ENCODE measurements at places on chromosomes 4 and X. TPM values are rescaled to one million over a fixed set of nuclear protein-coding genes. Genes with fewer than 3 reads are reported as not detected.

DNA sequence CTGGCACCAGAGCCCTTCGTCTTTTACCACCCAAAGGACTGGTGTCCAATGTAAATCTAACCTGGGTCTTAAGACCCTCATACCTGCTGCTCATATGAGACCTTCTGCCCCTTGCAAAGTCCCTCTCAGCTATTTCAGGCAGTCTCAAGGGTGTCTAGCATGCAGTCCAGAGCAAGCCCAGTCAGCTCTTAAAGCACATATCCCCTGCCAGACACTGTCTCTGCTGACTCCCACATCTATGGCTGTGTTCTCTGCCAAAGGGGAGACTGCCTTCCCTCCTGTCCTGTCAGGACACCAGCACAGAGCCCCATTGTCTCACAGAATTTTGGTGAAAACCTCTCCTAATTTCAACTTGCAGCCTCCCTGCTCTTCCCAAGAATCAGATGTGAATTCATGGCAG, 118.5 kb downstream of the PARM1 start:
- no peak overlapping the region for H3K4me3 ChIP-seq
- no peaks in the 10 kb centered on the region for H3K27me3 ChIP-seq
- H3K4me1 ChIP-seq = no peaks in the 10 kb centered on the region
- no peak overlapping the region for H3K27ac ChIP-seq

GRCh38 chrX:20042221-20042620, 51.4 kb upstream of the BCLAF3 start:
- H3K27ac ChIP-seq = no peak overlapping the region
- no peaks in the 10 kb centered on the region for H3K27me3 ChIP-seq
- H3K4me1 ChIP-seq = no peaks in the 10 kb centered on the region
- no peak overlapping the region for H3K4me3 ChIP-seq
- DNase-seq = no peak

DNA sequence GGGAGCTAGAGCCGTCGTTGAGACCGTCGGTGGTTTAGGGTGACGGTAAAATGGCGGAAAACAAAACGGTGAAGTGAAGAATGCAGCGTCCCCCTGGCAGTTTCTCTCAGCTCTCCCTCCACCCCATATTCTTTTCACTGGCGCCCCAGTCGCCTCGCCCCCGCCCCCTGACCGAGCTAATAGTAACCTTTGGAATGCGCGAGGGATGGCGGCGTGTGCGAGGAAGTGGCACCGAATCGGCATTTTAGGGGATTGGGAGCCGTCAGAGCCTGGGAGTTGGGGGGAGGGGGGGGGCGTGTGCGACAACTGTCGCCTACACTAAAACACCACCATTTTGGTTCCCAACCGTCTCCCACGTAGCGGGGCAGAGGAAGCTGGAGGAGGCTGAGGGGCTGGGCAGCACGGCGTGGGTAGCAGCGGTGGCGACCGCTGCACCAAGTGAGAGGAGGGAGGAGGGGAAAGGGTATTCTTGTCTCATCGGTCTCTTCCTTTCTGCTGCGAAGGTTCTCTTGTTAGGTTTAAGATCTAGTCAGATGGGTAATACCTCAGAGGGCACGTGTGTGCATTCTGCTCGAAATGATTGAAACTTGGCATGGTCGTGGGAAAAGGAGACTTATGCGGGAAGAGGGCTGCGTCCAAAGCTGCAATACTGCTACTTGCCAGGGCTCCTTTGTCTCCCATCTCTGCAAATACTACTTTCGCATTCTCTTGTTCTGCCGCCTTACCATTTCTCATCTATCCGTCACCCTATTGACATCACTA, 840 bp downstream of the ZNF711 start:
- H3K27me3 ChIP-seq = no peaks in the 10 kb centered on the region
- H3K4me3 ChIP-seq = peak overlapping the region; percentile 48
- H3K27ac ChIP-seq = peak overlapping the region; percentile 78
- H3K36me3 ChIP-seq = no peaks in the 10 kb centered on the region
- no peak for DNase-seq
- H3K4me1 ChIP-seq = no peaks in the 10 kb centered on the region

GRCh38 chr4:128068918-128069317, 7.8 kb downstream of the LARP1B start:
- no peaks in the 10 kb centered on the region for H3K4me1 ChIP-seq
- no peaks in the 10 kb centered on the region for H3K27me3 ChIP-seq
- no peak overlapping the region for H3K27ac ChIP-seq
- H3K4me3 ChIP-seq = no peak overlapping the region
- H3K36me3 ChIP-seq = no peaks in the 10 kb centered on the region

The CENPE gene
- 2.6 TPM for total RNA-seq

The ARSH gene
- total RNA-seq = not detected

DNA sequence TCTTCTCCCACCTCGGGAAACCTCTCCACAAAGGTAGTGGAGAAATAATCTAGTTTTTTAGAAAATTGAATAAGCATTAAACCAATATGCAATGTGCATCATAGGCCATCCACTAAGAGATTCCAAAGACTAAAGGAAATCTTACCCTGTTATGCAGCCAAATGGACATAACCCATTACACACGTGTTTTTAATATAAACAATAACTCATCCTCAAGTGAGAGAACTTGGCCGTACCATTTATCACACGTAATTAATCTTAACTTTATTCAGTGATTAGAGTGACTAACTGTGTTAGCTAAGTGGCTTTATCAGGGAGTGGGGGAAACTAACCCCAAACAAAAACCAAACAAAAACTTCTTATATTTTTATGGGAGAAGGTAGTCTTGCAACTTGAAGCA, 57.8 kb downstream of the AFM start:
- H3K4me3 ChIP-seq = no peak overlapping the region
- no peaks in the 10 kb centered on the region for H3K27me3 ChIP-seq
- no peaks in the 10 kb centered on the region for H3K36me3 ChIP-seq
- no peaks in the 10 kb centered on the region for H3K4me1 ChIP-seq
- H3K27ac ChIP-seq = no peak overlapping the region
- no peak for DNase-seq

DNA sequence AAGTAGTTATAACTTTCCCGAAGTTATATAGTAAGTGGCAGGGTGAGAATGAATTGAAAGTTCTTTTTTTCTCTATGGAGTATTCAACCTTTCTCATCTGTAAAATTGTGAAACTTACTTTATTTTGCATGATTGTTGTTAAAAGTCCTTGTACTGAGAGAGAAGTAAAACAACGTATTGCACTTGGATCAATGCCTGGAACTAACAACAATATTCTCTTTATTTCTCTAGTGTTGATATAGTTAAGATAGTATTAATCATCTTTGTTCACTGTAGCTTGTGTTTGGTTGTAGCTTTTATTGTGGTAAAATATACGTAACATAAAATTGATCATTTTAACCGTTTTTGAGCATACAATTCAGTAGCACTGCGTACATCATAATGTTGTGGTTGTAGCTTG, 48.7 kb downstream of the STIM2 start:
- DNase-seq = no peak
- H3K36me3 ChIP-seq = no peaks in the 10 kb centered on the region
- H3K27me3 ChIP-seq = no peaks in the 10 kb centered on the region
- no peak overlapping the region for H3K27ac ChIP-seq
- H3K4me1 ChIP-seq = no peaks in the 10 kb centered on the region

- H3K36me3 ChIP-seq = no peaks in the 10 kb centered on the region
- DNase-seq = no peak
- no peaks in the 10 kb centered on the region for H3K27me3 ChIP-seq
- H3K4me3 ChIP-seq = no peak overlapping the region
- no peak overlapping the region for H3K27ac ChIP-seq
Measured at GRCh38 chrX:139762400-139763183, 54.6 kb upstream of the MCF2 start.

GRCh38 chr4:41976775-41977516, 4.6 kb upstream of the DCAF4L1 start:
- DNase-seq = no peak
- no peak overlapping the region for H3K4me3 ChIP-seq
- no peaks in the 10 kb centered on the region for H3K27me3 ChIP-seq
- H3K4me1 ChIP-seq = no peaks in the 10 kb centered on the region
- H3K36me3 ChIP-seq = no peaks in the 10 kb centered on the region

The COL4A5 gene
- 75.1 TPM for total RNA-seq

DNA sequence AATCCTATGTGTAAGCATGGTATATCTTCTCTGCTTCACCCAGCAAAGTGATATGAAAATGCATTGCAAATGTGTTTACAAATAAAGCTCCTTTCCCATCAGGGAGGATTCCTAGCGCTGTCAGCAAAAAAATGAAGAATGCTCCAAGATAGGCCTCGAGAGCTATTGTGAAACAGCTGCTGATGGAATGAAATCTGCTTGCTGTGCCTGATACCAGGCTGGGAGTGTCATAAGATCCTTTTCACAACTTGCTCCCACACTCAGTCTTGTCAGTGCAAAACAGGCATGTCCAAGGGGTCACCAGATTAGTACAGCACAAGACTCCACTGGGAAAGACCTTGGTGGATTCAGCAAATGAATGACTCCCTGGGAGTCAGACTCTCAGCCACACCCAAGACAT, 34.1 kb downstream of the HNRNPH2 start:
- H3K27ac ChIP-seq = no peak overlapping the region
- no peaks in the 10 kb centered on the region for H3K4me1 ChIP-seq
- no peak for DNase-seq

The RBMXL3 gene
- total RNA-seq = not detected

DNA sequence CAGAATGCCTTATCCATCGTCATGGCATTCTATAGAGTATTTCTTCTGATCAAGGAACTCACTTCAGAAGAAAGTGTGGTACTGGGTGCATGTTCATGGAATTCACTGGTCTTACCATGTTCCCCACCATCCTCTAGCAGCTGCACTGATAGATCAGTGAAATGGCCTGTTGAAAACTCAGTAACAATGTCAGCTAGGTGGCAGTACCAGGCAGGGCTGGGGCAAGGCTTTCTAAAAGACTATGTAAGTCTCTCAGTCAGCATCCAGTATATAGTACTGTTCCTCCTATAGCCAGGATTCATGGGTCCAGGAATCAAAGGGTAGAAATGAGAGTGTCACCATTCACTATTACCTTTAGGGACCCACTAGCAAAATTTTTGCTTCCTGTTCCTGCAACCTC, 15.8 kb upstream of the LDB2 start:
- no peaks in the 10 kb centered on the region for H3K4me1 ChIP-seq
- no peak overlapping the region for H3K27ac ChIP-seq
- H3K36me3 ChIP-seq = no peaks in the 10 kb centered on the region

- H3K27me3 ChIP-seq = no peaks in the 10 kb centered on the region
- no peaks in the 10 kb centered on the region for H3K4me1 ChIP-seq
- H3K36me3 ChIP-seq = no peaks in the 10 kb centered on the region
Measured at GRCh38 chr4:114038762-114039387, 59.4 kb upstream of the ARSJ start.

DNA sequence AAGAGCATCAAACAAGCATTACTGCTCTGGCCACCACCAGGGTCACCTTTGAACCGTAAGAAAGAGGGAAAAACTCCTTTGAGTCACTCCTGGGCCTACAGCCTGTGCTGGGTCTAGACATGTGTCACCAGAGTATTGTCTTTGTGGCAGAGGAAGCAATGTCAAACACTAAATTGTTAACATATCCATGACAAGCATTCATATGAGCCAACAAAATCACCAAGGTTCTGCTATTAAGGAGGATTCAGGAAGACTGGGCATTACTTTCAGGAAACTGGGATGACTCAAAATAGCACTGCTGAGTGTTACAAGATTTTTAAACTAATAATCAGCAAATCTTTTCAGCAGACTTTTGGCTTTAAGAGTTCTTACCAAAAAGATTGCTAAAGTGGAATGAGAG, 28.1 kb downstream of the LGI2 start:
- H3K27me3 ChIP-seq = peaks cover 7% of the 10 kb centered on the region
- no peak overlapping the region for H3K4me3 ChIP-seq
- H3K36me3 ChIP-seq = no peaks in the 10 kb centered on the region
- no peak for DNase-seq

The OTC gene
- total RNA-seq = 0.33 TPM

DNA sequence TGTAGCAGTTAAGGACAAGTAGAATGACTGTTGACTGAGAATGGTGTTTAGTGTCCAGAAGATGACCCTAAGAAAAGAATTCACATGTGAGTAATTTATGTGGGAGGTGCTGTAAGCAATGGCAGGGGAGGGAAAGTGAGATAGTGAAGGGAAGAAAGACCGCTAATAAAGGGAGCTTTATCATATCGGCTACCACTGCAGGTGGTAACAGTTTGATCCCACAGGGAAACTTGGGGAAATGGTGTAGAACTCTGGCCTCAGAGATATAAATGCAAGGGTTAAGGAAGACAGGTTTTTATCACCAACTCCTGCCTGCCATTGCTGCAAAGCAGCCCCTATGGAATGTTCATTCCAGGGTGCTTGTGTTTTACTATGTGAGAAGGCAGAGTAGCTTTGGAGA, 489.6 kb downstream of the STPG2 start:
- no peaks in the 10 kb centered on the region for H3K36me3 ChIP-seq
- DNase-seq = no peak
- no peaks in the 10 kb centered on the region for H3K27me3 ChIP-seq

The SPANXB1 gene
- not detected for total RNA-seq

The NXF2B gene
- not detected for total RNA-seq

DNA sequence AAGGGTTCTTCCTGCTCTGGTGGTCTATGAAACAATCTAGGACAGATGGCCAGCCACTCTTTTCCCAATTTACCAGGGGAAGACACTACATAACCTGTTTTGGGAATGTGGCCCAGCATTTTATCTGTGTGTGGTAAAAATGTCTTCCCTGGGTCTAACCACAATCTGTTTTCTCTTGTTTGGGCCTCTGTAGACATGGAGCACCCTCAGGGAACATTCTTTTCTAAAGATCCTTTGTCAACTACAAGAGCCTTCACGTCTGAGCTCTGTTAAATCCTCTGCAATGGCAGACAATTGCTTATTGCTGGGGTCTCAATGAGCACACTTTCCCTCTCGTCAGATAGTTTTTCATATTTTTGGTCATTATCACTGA, 35.5 kb downstream of the PLAC1 start:
- H3K4me1 ChIP-seq = no peaks in the 10 kb centered on the region
- H3K4me3 ChIP-seq = no peak overlapping the region
- H3K27me3 ChIP-seq = peaks cover 60% of the 10 kb centered on the region
- no peak for DNase-seq
- H3K36me3 ChIP-seq = no peaks in the 10 kb centered on the region

The ZNF718 gene
- 4.6 TPM for total RNA-seq

GRCh38 chr4:177266506-177266905, 43.2 kb upstream of the NEIL3 start:
- no peaks in the 10 kb centered on the region for H3K36me3 ChIP-seq
- no peak for DNase-seq
- no peaks in the 10 kb centered on the region for H3K27me3 ChIP-seq
- H3K4me1 ChIP-seq = no peaks in the 10 kb centered on the region
- no peak overlapping the region for H3K27ac ChIP-seq

DNA sequence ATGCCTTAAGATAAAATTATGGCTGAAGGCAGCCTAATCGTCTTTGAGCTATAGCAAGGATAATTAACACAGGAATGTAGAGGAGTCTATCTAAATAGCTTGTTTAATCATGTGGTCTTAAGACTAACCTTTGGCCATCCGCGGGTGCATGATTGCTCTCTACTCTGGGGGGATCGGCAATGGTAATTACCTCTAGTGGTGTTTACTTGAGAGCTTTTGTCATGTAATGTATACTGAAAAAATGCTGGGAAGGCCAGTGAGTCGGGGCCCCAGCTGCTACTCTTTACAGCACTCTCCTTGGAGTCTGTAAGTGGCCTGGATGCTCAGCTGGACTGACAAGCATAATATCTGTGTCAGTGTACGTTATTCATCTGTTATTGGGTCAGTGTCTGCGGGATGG, 65.5 kb upstream of the GNPDA2 start:
- H3K27me3 ChIP-seq = no peaks in the 10 kb centered on the region
- H3K36me3 ChIP-seq = peaks cover 7% of the 10 kb centered on the region
- no peaks in the 10 kb centered on the region for H3K4me1 ChIP-seq
- no peak overlapping the region for H3K27ac ChIP-seq
